ENCODE measurements at places on chromosomes 1 and 21.
A peak's percentile ranks its signal among the peaks of the same experiment; 100 is the strongest.

- H3K27ac ChIP-seq = peak within 1 kb of the TSS; percentile 83
- H3K27me3 ChIP-seq = no peaks in the 10 kb centered on the region
- peak; percentile 85 for DNase-seq
- H3K4me3 ChIP-seq = peak within 1 kb of the TSS; percentile 99
- no peaks in the 10 kb centered on the region for H3K4me1 ChIP-seq
Observed at GRCh38 chr21:41879190-41879998, at the start of gene PRDM15. PRDM15 (minus strand) TSS chr21:41879344; CDS start chr21:41860363, 18,981 bp downstream.

DNA sequence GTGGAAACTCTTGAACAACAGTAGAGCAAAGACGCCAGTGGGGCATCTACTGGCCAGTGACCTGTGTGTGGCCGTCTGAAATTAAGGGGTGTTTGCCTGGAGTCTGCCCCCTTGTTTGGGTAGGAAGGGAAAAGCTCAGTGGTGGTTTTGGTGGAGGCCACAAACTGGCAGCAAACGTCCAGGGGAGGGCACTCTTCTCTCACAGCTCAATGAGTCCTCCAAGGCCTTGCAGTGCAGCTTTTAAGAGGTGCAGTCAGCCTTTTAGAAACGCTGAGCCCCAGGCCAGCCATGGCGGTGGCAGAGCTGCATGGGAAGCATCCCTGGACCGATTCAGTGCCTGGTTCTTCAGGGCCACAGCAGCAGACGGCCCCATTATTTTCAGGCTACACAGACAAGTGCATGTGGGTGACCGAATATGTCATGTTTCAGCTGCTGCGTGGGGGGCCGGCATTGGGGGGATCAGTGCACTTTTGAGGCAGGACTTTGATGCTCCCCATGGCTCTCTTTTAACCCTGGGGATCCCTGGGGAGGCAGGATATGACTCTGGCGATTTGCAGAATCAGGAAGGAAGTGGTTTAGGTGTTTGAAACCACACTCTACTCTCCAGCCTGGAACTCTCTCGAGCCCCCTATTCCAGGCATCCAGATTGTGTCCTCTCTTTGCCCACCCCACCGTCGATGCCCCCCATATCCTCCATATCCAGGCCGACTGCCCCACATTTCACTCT, 414.0 kb downstream of the PRDM2 start:
- DNase-seq = peak; percentile 23
- H3K27me3 ChIP-seq = no peaks in the 10 kb centered on the region
- H3K27ac ChIP-seq = no peak overlapping the region
- H3K4me3 ChIP-seq = no peak overlapping the region
- no peaks in the 10 kb centered on the region for H3K4me1 ChIP-seq

DNA sequence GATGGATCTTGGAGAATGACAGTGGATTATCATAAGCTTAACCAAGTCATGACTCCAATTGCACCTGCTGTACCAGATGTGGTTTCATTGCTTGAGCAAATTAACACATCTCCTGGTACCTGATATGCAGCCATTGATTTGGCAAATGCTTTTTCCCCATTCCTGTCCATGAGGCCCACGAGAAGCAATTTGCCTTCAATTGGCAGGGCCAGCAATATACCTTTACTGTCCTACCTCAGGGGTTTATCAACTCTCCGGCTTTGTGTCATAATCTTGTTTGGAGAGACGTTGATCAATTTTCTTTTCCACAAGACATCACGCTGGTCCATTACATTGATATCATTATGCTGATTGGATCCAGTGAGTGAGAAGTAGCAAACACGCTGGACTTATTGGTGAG, 20.1 kb downstream of the ZNF691 start:
- H3K36me3 ChIP-seq = no peaks in the 10 kb centered on the region
- no peak overlapping the region for H3K4me3 ChIP-seq
- no peaks in the 10 kb centered on the region for H3K27me3 ChIP-seq
- no peak overlapping the region for H3K27ac ChIP-seq

GRCh38 chr1:17535300-17535936, 4.1 kb upstream of the ARHGEF10L start:
- DNase-seq = no peak
- no peak overlapping the region for H3K27ac ChIP-seq
- H3K36me3 ChIP-seq = no peaks in the 10 kb centered on the region
- peaks cover 28% of the 10 kb centered on the region for H3K4me1 ChIP-seq
- no peaks in the 10 kb centered on the region for H3K27me3 ChIP-seq

- H3K4me1 ChIP-seq = no peaks in the 10 kb centered on the region
Observed at GRCh38 chr1:20896826-20897225, 109.7 kb upstream of the HP1BP3 start.

- no peak overlapping the region for H3K4me3 ChIP-seq
- H3K27me3 ChIP-seq = no peaks in the 10 kb centered on the region
- H3K27ac ChIP-seq = no peak overlapping the region
Observed at GRCh38 chr1:38085666-38086330, 39.2 kb upstream of the POU3F1 start.

GRCh38 chr21:39009587-39010225, 173.5 kb downstream of the PSMG1 start:
- no peak overlapping the region for H3K27ac ChIP-seq
- no peak for DNase-seq
- no peak overlapping the region for H3K4me3 ChIP-seq

GRCh38 chr1:179082333-179082998, 596 bp downstream of the TOR3A start:
- no peak for DNase-seq
- H3K36me3 ChIP-seq = peaks cover 9% of the 10 kb centered on the region
- H3K27ac ChIP-seq = peak overlapping the region; percentile 85
- H3K4me1 ChIP-seq = peaks cover 17% of the 10 kb centered on the region
- peak overlapping the region; percentile 72 for H3K4me3 ChIP-seq
- no peaks in the 10 kb centered on the region for H3K27me3 ChIP-seq

DNA sequence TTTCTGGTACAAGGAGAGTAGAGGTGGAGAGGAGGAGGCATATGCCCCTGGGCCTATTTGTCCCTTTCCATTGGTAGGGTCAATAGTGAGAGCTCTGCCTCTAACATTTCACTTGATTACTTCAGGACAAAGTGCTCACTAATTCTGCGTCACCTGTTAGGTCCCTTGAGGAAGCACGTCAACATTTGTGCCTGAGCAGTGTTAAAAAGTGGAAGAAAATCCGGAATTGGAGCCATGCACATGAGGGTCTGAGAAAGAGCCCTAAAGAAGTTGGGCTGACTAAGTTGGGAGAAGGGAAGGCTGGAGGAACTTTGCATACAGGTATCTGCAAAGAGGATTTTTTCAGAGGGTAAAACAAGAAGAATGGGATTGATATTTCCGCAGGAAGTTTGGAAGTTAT, 1.9 kb downstream of the SLC25A44 start:
- no peaks in the 10 kb centered on the region for H3K4me1 ChIP-seq
- DNase-seq = no peak
- H3K27me3 ChIP-seq = no peaks in the 10 kb centered on the region
- H3K4me3 ChIP-seq = no peak overlapping the region
- peaks cover 44% of the 10 kb centered on the region for H3K36me3 ChIP-seq

- H3K4me1 ChIP-seq = peaks cover 23% of the 10 kb centered on the region
- H3K27me3 ChIP-seq = no peaks in the 10 kb centered on the region
- DNase-seq = no peak
- H3K36me3 ChIP-seq = no peaks in the 10 kb centered on the region
- H3K27ac ChIP-seq = peak overlapping the region; percentile 61
Observed at GRCh38 chr1:206713910-206714312, 29.2 kb downstream of the MAPKAPK2 start.

DNA sequence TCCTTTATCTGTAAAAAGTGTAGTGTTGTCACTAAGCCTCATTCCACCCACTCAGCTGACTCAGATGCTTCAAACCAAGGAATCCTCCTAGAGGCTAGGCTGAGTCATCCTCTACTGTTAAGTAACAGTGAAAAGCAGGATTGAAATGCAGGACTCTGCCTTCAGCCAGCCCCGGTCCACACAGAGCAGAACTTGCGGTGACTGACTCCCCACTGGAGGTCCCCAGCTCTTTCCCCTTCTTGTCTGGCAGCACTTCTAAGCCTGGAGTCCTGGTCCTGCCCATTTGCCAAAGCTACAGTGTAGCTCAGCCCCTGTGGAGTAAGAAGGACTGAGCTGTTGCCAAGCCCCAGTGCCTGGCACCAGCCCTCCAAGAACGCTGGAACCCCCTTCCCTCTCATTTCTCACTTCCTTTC, 1.7 kb downstream of the RAB7B start:
- peak; percentile 34 for DNase-seq
- H3K27ac ChIP-seq = no peak overlapping the region
- no peaks in the 10 kb centered on the region for H3K27me3 ChIP-seq
- no peak overlapping the region for H3K4me3 ChIP-seq
- H3K36me3 ChIP-seq = no peaks in the 10 kb centered on the region

DNA sequence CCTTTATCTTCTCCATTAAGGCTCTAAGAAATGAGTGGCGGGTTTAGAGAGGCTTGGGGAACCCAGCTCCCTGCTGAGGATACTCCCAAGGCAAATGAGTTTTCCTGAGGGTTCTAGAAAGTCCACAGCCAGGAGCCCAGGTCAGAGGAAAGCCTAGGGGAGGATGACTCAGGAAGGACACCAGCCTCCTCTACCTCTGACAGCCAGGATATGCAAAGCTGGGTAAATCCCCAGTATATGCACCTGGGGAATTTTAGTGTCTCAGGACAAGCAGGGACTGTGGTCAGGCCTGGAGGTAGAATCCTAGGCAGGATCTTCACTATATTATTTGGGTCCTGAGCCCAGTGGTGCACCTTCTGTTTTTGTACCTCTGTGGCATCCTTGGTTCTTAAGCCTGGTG, 23.5 kb upstream of the WNT4 start:
- DNase-seq = no peak
- no peaks in the 10 kb centered on the region for H3K36me3 ChIP-seq
- H3K27me3 ChIP-seq = no peaks in the 10 kb centered on the region
- H3K27ac ChIP-seq = no peak overlapping the region
- no peaks in the 10 kb centered on the region for H3K4me1 ChIP-seq

GRCh38 chr1:68973459-68974244, 476.8 kb upstream of the DEPDC1 start:
- H3K27ac ChIP-seq = no peak overlapping the region
- H3K4me1 ChIP-seq = no peaks in the 10 kb centered on the region
- no peak overlapping the region for H3K4me3 ChIP-seq
- no peak for DNase-seq
- H3K36me3 ChIP-seq = no peaks in the 10 kb centered on the region

- no peak for DNase-seq
- H3K27ac ChIP-seq = peak overlapping the region; percentile 72
- H3K4me3 ChIP-seq = no peak overlapping the region
Observed at GRCh38 chr1:207069061-207069460, 16.0 kb downstream of the PFKFB2 start.

- DNase-seq = no peak
- peaks cover 13% of the 10 kb centered on the region for H3K36me3 ChIP-seq
- H3K27me3 ChIP-seq = no peaks in the 10 kb centered on the region
- peaks cover 23% of the 10 kb centered on the region for H3K4me1 ChIP-seq
Observed at GRCh38 chr21:36321325-36322082, 1.5 kb downstream of the MORC3 start.

- H3K4me1 ChIP-seq = peaks cover 3% of the 10 kb centered on the region
- H3K27me3 ChIP-seq = no peaks in the 10 kb centered on the region
- H3K27ac ChIP-seq = no peak overlapping the region
- no peak overlapping the region for H3K4me3 ChIP-seq
- no peak for DNase-seq
Observed at GRCh38 chr1:197521118-197521739, 253.2 kb downstream of the CRB1 start.

Measured in heart left ventricle (tissue), 16 donors.